ENCODE measurements at places on chromosomes 12 and 14.

DNA sequence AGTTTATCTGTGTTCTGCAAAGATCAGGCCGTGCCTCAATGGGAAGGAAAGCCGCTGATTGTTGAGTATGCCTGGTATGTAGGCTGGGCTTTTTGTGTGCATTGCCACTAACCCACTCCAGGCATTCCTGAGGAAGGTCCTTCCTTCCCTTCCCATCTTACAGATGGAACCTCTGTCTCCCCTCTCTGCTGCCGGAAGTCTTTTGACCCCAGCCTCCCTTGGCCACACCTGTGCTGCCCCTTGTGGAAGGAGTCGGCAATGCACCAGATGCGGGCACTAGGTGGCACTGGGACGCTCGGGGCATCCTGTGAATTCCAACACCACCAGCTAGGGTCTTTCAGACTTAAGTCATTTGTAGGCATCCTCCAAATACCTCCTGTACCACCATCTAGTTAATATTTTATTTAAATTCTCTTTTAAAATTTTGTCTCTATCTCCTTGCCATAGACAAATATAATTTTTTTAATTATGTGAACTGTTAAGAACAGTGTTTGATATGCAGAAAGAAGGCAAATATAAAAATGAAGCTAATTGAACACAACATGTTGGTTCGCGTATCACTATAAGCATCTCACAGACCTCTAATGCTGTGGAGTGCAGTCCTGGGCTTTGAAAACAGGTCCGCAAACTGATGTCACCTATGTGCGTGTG is 99.6 kb downstream of the RIN3 start:
- DNase-seq = no peak

DNA sequence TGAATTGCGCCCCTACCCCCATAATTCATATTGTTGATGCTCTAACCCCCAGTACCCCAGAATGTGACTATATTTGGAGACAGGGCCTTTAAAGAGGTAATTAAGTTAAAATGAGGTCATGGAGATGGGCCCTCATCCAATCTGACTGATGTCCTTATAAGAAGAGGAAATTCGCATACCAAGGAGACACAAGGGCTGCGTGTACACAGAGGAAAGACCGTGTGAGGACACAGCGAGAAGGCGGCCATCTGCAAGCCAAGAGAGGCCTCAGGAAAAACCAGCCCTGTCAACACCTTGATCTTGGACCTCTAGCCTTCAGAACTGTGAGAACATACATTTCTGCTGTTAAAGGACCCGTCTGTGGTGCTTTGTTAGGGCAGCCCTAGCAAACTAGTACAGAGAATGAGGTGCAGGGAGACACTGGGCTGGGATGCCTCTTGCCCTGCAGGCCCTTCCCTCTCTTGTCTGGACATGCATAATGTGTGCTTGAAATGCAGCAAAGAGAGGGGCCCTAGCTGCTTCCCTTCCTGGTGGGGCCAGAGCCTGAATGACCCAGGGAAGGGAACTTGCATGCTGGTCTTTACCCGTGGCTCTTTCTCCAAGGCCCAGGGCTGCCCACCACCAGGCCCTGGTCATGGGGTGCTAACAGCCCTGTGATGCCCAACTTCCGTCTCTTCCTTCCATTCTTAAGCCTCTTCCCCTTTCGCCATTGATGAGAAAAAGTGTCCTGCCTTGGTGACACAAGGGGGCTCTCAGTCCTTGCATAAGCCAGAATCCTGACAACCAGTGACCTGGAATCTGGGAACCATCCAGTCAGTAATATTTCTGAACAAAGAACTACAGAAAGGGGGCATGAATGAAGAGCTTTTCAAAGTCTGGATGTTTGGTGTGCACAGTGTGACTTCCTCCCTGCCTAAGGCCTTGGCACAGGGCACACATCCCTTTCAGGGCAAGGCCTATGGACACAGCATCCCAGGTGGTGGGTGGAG is 50.0 kb upstream of the GPATCH2L start:
- no peak for DNase-seq

GRCh38 chr14:23294734-23295561 is 7.7 kb downstream of the PPP1R3E start:
- peak; percentile 63 for DNase-seq

DNA sequence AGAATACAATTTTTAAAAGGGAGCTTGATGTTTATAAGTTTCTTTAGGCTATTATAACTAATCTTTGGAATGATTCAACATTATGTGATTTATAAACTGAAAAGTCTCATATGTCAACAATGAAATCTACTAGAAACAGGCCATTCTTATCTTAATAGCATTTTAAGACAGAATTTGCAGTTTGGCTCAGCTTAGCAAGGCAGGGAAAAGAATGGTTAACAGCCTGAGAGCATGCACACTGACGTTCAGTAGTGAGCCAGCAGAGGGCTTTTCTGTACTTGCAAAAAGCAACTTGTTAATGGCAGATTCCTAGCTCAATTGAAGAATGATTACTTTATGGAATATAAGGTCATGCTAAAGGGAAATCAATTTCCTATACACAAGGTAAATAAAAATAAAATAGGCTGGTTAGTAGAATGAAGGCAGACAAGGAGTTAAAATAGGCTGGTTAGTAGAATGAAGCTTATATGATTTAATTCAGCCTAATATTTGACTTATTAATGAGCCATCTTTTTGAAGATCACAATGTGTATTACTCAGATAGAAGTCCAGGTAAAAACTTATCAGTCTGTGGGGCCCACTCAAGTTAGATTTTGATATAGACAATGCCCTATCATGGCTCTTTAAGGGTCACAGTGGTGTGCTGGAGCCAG is 95.9 kb downstream of the OTOGL start:
- peak; percentile 50 for DNase-seq

- DNase-seq = no peak
Measured at GRCh38 chr14:78358591-78358990, 188.4 kb downstream of the NRXN3 start.

- DNase-seq = no peak
Measured at GRCh38 chr12:51884676-51885229, 3.1 kb upstream of the ANKRD33 start.

GRCh38 chr12:26937443-26937862 is 328 bp downstream of the INTS13 start:
- DNase-seq = no peak

GRCh38 chr12:27333403-27334009 is 870 bp downstream of the BMAL2 start:
- no peak for DNase-seq

GRCh38 chr12:33296529-33296928 is 143.1 kb downstream of the SYT10 start:
- DNase-seq = no peak

DNA sequence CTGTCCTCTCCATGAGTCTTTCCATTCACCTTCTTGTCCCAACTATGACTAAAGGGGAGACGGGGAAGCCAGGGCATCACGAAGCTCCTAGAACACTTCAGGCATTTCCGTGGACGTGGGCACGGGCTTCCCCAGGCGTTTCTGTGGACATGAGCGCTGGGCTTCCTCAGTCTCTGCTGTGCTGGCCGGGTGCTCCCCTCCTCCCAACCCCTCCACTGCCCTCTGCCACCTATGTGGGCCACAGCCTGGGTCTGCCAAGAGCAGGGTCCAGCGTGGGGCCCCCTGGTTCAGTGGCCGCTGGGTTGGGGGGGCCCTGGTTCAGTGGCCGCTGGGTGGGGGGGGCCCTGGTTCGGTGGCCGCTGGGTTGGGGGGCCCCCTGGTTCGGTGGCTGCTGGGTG is 14.8 kb downstream of the HIP1R start:
- DNase-seq = no peak

- no peak for DNase-seq
Measured at GRCh38 chr14:71231521-71232393, 324.5 kb downstream of the PCNX1 start.

- no peak for DNase-seq
Measured at GRCh38 chr12:84760091-84760865, 152.3 kb downstream of the SLC6A15 start.

- peak; percentile 77 for DNase-seq
Measured at GRCh38 chr12:18207266-18207665, 54.1 kb upstream of the PIK3C2G start.

DNA sequence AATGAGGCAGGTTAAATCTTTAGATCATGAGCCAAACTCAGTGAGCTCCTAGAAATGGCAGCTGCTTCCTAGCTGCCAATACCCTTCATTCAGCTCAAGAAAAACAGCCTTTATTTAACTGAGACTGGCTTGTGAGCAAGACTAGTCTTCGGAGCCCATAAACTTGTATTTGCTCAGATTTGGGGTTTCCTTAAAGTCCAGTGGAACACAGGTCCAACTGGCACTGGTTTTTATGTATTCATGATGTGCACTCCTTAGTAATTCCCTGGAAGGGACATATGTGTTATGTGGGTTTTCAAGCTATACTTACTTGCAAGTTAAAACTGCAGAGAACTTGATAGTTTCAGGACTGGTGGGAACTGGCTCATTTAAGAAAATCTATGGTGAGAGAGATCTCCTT is 380.1 kb upstream of the TMEM132C start:
- DNase-seq = peak; percentile 24

- DNase-seq = no peak
Measured at GRCh38 chr12:98578821-98579220, 14.7 kb upstream of the SLC25A3 start.

DNA sequence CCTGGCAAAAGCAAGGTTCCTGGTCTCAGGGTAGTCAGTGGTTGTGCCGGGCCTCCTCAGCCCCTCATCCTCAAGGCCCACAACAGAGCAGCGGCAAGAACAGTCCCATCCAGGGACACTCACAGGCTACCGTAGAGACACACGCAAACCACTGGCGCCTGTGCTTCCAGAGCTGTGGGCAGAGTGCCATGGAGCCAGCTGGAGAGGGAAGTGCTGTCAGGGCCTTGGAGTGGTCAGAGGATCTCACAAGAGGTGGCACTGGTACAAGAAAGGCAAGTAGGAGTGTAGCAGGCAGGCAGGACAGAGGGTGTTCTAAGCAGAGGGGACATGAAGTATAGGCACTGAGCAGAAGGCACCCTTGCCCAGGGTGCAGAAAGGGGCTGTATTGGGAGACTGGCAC is 34.6 kb downstream of the ANKRD9 start:
- DNase-seq = peak; percentile 66

DNA sequence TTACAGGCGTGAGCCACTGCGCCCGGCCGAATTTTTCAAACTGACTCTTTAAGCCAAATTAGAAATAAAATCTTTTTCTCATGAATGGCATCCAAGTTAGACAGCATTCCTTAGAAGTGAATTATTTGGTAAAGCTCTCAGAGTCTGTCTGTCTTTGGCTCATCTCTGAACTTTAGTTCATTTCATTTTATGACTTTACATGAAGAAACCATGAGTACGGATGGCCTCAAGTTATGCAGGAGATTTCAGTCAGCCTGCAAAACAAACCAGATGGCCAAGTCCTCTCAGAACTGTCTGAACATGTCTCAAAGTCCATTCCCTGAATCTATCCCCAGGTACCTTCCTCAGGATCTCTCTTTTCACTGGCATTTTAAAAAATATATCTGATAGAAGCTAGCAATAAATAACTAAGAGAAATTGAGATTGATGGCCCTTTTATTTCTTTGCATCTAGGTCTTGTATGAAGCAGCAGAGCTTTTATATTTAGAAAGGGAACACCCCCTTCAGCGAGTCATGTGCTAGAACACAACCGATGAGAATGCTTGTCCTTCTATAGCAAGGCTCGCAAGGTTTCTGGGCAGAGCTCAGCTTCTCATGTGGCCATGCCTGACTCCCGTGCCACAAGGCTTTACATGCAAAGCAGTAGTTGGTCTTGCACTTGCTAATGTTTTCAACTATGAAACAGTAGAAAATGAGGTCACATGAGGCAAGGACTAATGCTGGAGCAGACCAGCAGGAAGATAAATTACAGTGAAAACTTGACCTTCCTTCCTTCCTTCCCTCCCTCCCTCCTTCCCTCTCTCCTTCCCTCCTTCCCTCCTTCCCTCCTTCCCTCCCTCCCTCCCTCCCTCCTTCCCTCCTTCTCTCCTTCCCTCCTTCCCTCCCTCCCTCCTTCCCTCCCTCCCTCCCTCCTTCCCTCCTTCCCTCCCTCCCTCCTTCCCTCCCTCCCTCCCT is 125.0 kb downstream of the AKAP6 start:
- DNase-seq = no peak

DNA sequence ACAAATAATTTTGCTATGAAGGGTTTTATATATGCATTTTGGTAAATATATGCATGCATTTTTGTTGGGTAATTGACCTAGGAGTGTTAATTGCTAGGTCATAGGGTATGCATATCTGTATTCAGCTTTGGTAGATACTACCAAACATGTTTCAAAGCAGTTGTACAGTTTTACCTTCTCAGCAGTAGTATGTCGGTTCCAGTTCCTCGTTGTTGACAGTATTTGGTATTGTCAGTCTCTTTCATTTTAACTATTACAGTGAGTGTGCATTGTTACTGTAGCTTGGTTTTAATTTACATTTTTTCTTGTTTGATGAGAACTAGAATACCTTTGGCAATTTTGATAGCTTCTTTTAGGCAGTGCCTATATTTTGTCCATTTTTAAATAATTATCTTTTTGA is 98.9 kb downstream of the ARID2 start:
- no peak for DNase-seq

- peak; percentile 77 for DNase-seq
Measured at GRCh38 chr14:73472185-73473114, 14.1 kb upstream of the NUMB start.

GRCh38 chr14:104298458-104298857 is 160.1 kb downstream of the KIF26A start:
- DNase-seq = no peak

- no peak for DNase-seq
Measured at GRCh38 chr14:25521616-25522015, 471.7 kb upstream of the STXBP6 start.

- no peak for DNase-seq
Measured at GRCh38 chr14:95064734-95065133, 92.6 kb downstream of the DICER1 start.

DNA sequence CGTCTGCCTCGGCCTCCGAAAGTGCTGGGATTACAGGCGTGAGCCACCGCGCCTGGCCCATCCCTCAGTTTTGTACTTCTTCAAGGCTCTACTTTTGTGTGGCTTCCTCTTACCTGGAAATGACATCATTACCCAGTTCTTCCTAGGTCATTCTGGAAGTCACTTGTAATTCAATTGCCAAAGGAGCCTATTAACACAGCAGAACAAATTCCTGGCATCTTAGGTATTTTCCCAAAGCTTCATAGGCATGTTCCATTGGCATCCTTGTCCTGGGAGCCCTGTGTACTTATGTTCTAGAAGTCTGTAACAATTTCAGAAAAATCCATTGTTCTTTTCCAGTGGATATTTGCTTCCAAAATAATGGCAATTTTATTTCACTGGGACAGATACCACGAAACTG is 60.6 kb downstream of the DAAM1 start:
- DNase-seq = no peak

GRCh38 chr14:20614038-20614840 is 23.1 kb upstream of the RNASE12 start:
- DNase-seq = no peak

GRCh38 chr14:28468191-28469151 is 298.1 kb upstream of the FOXG1 start:
- DNase-seq = peak; percentile 6

DNA sequence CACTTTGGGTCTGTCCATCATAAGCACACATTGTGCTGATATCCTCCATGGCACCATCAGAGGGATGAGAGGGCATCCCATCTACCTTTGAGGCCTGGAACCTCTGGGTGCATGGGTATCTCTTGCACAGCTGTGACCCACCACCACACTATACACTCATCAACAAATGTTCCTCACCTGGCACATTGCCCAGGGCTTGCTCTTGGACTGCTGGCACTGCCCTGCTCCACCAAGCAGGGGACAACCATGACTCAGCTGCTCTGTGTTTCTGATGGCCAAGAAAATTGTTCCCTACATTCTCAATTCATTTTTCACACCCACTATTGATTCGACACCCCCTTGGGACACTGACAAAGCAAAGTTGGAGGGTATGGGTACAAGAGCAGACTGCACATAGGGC is 155.5 kb downstream of the PTPRO start:
- no peak for DNase-seq
